T-helper 2 cell treated with Interferon-gamma antibody and Interleukin-4, amounts not matched to agents 5 μg/mL and 100 μg/mL, for 36 hours (primary cell): ENCODE measurements at places on chromosomes 6 and 20.

DNA sequence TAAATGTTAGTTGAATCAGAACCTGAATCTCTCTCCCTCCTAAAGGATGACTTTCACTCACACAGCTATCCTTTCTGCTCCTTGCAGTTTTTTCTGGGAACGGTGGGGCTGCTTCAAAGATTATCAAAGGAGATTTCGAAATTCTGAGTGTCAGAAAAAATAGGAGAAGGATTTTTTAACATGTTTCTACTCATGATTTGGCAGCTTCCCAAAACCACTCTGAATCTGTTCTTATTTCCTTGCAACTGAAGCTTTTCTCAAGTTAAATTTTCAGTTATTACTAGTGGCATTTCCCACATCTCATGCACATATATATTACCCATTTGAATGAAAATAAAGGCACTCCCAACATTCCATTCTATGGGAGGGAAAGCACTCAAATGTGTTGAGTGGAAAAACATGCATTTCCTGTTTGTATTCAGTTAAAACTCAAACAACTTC lies 123.6 kb downstream of the LCA5 start:
- no peak for DNase-seq

DNA sequence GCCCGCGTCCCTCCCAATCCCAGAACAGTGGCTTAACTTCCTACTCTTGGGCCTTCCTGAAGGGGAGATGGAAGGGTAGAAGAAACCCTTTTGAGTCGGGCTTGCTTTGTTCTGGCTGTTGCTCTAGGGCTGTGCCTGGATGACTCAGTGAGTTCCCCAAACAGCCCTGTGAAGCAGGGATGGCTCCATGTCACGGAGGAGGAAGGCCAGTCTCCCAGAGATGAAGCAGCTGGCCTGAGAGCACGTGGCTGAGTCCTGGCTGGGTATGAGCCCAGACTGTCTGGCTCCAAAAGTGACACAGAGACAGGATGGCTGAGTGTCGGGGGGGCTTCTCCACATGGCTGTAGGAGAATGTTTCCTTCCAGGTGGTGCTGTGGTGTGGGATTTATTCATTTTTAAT lies 4.6 kb downstream of the SYTL3 start:
- no peak for DNase-seq

DNA sequence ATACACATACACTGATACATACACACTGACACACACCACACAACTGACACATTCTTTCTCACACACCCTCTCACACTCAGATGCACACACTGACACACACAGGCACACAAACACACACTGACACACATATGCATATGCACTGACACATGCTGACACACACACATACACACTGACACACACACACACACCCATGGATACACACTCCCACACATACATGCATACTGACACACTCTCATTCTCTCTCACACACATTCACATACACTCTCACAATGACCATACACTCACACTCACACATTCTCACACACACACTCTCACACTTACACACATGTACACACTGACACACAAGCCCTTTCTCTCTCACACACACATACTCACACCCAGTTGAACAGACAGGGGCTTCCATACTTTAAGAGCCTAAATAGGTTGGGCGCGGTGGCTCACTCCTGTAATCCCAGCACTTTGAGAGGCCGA lies 236.4 kb downstream of the LRFN2 start:
- DNase-seq, result no peak

DNA sequence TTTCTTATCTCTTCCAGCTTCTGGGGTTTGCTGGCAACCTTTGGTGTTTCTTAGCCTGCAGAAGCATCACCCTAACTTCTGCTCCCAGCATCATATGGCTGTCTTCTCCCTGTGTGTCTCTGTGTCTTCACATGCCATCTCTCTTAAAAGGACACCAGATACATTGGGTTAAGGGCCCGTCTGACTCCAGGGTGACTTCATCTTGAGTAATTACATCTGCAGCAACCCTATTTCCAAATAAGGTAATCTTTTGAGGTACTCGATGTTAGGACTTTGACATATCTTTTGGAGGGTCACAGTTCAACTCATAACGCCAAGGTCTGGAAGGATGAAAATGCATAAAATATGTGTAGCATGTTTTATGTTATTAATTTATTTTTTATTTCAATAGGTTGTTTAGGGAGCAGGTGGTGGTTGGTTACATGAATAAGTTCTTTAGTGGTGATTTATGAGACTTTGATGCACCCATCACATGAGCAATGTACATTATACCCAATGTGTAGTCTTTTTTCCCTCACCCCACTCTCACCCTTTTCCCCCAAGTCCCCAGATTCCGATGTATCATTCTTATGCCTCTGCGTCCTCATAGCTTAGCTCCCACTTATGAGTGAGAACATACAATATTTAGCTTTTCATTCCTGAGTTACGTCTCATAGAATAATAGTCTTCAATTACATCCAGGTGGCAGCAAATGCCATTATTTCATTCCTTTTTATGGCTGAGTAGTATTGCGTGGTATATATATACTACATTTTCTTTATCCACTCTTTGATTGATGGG lies 131.1 kb downstream of the TBXT start:
- no peak for DNase-seq

GRCh38 chr20:21127201-21127981 lies 1.5 kb downstream of the KIZ start:
- DNase-seq, result no peak

GRCh38 chr6:170416959-170417606 lies 110.5 kb downstream of the FAM120B start:
- DNase-seq, result no peak

- DNase-seq, result no peak
Measured at GRCh38 chr6:106901062-106901461, 73.5 kb downstream of the CD24 start.

DNA sequence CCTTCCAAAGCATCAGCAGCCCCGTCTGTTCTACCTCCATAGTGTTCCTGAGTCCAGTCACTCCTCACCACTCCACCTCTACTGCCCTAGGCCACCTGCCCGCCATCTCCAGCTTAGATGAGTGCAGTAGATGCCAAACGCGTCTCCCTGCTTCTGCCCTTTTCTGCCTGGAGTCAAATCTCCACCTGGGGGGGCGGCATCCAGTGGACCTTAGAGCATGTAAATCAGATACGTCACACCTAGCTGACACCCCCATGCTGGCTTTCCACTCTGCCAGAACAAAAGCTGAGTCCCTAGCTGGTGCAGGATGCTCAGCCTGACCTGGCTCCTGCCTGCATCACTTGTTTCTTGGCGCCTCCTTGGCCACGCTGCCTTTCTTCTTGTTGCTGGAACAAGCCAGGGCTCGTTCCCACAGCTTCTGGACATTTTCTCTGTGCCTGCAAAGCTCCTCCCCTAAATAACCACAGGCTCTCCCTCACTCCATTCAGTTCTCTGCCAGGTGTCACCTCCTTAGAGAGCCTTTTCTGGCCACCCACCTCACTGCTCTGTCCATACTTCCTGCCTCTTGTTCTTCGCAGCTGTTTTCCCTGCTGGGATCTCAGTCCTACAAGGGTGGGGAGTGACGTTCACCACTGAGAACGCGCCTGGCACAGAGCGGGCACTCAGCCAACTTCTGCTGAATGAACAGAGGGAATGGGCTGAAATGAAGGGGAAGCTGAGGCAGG lies 5.8 kb downstream of the DDR1 start:
- DNase-seq, result no peak

- DNase-seq, result no peak
Measured at GRCh38 chr6:16279243-16279642, 40.9 kb downstream of the GMPR start.

DNA sequence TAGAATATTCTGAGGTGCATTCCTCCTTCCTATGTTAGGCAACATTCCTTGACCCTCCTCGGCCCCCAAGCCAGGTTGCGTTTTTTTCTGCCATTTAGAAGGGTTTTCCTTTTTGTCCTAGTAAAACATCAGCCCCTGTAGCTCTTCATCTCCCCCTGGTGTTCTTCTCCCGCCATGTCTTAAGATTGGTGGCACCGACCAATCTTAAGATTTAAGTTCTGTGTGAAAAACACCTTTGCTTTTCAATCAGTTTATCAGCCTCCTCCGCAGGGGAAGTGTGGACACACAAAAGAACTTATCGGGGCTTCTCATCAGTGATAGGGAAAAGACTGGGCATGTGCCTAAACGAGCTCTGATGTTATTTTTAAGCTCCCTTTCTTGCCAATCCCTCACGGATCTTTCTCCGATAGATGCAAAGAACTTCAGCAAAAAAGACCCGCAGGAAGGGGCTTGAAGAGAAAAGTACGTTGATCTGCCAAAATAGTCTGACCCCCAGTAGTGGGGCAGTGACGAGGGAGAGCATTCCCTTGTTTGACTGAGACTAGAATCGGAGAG lies 719 bp upstream of the EDN1 start:
- peak; percentile 31 for DNase-seq

GRCh38 chr20:47238780-47239718 lies 117.5 kb downstream of the ZMYND8 start:
- DNase-seq, result no peak
